ENCODE measurements at places on chromosomes 7 and 10.

- no peak for DNase-seq
Observed at GRCh38 chr10:97876402-97876801, 26.8 kb downstream of the GOLGA7B start.

- no peak for DNase-seq
Observed at GRCh38 chr10:131274133-131274880, 37.2 kb downstream of the TCERG1L start.

GRCh38 chr10:60086421-60086820, 180.1 kb upstream of the CCDC6 start:
- no peak for DNase-seq

DNA sequence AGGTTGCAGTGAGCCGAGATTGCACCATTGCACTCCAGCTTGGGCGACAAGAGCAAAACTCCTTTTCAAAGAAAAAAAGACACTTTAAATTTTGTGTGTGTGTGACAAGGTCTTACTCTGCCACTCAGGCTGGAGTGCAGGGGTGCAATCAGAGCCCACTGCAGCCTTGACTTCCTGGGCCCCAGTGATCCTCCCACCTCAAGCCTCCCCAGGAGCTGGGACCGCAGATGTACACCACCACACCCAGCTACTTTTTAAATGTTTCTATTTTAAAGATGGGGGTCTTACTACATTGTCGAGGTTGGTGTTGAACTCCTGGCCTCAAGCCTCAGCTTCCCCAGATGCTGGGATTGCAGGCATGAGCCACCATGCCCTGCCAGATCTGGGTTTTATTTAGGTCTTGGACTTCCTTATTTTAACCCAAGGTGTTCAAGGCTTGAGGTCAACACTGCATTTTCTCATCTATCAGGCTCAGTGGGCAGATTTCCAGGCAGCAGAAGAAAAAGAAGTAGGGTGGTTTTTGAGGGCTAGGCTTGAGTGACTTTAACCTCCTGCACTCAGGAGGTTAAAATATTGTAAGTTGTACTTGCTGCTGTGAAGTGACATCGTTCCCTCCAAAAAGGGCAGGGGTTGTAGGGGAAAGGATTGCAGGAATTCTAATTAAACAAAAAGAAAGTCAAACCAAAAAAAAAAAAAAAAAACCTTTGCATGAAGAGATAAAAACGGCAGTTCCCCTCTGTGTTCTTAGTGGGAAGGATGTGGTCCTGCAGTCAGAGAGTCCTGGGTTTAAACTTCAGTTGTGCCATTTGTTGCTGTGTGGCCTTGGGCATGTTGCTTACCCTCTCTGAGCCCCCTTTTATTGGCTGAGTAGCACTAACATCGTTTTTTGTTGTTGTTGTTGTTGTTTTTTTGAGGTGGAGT, 71.5 kb downstream of the CARD11 start:
- no peak for DNase-seq

GRCh38 chr7:47298636-47299035, 283.3 kb downstream of the TNS3 start:
- no peak for DNase-seq

- no peak for DNase-seq
Observed at GRCh38 chr7:119281181-119281846, 991.7 kb upstream of the KCND2 start.

GRCh38 chr10:60980997-60981396, 37.0 kb upstream of the RHOBTB1 start:
- no peak for DNase-seq

DNA sequence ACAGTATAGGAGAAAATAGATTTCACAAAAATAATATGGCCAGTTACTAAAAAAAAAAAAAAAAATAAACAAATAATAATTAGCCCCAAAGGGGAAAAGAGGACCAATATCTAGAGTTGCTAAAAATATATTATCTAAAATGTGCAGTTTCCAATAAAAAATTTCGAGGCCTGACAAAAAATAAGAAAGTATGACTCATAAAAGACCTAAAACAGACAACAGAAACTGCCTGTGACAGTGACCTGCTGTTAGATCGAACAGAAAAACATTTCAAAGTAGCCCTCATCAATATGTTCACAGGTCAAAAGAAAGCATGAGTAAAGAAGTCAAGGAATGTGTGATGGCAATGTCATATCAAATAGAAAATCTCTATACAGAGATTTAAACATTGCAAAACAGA, 11.8 kb upstream of the TSPAN12 start:
- DNase-seq: no peak

GRCh38 chr10:122882766-122883165, 3.4 kb upstream of the FAM24B start:
- no peak for DNase-seq

GRCh38 chr7:18828994-18829857, 288.2 kb downstream of the TWIST1 start:
- DNase-seq: peak; percentile 85

GRCh38 chr10:1160561-1161314, 104.6 kb downstream of the WDR37 start:
- DNase-seq: no peak

GRCh38 chr7:111012149-111012548, 78.8 kb upstream of the LRRN3 start:
- DNase-seq: no peak

GRCh38 chr7:50962962-50963374, 180.3 kb upstream of the GRB10 start:
- no peak for DNase-seq

DNA sequence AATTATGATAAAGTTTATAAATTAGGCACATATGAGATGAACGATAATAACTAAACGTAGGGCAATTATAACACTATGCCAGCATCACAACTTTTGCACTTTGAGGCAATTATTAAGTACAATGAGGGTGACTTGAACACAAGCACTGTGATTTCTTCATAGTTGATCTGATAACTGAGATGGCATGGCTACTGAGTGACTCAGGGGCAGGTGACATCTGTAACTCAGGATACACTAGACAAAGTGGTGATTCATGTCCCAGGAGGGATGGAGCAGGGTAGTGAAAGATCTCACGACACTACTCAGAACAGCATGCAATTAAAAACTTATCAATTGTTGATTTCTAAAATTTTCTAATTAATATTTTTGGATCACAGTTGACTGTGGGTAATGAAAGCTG, 98.3 kb upstream of the ARHGAP21 start:
- no peak for DNase-seq

GRCh38 chr10:71513936-71514335, 117.2 kb downstream of the CDH23 start:
- DNase-seq: no peak

GRCh38 chr10:6576326-6576725, 3.8 kb downstream of the PRKCQ start:
- DNase-seq: no peak

DNA sequence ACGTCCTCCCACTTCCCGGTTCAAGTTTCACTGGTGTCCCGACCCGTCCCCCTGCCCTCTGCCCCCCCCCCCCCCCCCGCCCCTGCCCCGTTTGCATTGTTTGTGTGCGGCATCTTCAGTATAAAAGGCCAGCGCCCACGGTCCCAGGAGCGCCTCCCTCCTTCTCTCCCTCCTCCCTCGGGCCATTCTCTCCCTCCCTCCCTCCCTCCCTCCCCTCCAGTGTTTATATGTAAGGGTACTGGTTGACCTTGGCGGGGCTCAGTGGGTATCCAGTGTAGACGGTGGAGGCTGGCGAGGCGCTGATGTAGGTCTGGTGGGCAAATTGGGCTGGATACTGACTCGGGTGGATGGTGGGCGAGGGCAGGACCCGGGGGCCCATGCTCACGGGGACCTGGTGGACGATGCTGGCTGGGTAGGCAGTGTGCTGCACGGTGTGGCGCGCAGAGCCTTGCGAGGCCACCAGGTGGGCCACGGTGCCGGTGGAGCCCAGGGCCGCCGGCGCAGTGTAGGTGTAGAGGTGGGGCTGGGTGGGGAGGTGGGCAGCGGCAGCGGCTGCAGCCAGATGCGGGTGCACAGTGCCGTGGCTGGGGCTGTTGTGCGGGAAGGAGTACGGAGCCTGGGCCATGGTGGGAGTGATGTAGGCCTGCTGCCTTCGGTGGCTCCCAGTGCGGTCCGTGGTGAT, 49.4 kb downstream of the CLEC2L start:
- no peak for DNase-seq

DNA sequence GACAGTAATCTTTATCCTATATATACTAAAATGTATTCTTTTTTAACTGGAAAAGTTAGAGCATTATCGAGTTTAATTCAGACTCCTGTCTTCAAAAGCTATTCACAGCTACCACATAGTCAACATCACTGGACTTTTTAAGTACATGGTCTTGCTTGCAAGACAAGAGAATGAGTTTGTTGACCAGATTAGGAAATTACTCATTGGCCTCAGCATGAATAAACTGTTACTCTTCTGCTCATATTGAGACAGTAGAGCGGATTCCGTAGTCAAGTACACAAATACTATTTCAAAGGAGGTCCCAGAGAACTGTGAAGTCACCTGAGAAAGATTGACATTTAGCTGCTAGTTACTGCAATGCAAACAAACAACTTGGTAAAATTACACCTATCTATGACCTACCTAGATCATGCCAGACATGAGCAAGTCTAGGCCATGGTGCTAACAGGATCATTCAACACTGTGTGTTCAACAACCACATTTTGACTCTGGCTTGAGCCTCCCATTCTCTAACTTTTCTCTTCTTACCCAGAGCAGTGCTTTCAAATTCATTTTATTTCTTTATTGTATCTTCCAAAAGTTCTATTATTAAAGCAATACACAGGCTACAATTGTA, 280.9 kb downstream of the NEBL start:
- DNase-seq: no peak

DNA sequence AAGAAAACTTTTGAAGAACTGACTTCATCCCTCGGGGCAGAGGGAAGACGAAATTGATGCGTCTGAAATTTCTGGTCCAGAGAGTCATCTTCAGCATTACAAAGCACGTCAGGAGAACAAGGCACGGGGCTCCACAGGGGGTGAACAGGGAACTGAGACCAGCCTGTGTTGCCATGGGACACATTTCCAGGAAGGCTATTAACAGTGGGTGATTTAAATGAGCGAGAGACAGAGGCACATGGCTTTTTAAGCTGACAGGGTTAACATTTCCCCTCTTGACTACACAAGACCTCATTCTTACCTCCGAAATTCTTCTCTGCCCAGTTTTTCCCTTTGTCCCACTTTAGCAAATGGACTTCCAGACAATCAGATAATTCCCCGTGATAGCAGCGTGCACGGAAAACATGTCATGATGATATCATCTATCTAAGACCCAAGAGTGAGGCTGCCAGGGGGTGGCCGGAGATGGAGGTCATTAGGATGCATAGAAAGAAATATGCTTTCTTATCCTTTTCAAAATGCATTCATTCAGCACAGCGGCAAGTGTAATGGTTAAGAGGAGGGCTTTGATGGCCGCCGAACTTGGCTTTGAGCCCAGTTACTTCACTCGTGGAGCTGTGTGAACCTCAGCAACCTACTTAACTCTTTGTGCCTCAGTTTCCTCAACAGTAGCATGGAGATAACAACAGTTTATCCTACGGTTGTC, 248.0 kb downstream of the PRPF18 start:
- no peak for DNase-seq

- DNase-seq: no peak
Observed at GRCh38 chr10:24590697-24591457, 132.8 kb downstream of the ARHGAP21 start.

- DNase-seq: peak; percentile 86
Observed at GRCh38 chr10:75613685-75614504, 182.5 kb downstream of the LRMDA start.

DNA sequence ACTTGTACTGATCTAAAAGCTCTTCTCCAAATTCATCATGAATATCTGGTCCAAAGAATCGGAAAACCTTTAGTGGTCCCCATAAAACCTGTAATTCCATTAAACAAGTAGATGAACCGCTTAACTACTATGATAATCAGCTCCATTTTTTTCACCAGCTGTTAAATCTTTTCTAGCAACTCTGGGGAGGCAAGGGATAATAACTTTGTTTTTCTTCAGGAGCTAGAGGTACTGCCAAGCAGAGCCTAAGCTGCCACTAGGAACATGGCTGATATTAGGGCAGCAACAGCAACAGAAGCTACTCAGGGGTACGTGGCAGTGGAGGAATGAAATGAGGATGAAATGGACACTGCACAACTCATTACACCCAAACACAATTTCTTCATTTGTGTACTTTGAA, 138.0 kb downstream of the SRPK2 start:
- no peak for DNase-seq

DNA sequence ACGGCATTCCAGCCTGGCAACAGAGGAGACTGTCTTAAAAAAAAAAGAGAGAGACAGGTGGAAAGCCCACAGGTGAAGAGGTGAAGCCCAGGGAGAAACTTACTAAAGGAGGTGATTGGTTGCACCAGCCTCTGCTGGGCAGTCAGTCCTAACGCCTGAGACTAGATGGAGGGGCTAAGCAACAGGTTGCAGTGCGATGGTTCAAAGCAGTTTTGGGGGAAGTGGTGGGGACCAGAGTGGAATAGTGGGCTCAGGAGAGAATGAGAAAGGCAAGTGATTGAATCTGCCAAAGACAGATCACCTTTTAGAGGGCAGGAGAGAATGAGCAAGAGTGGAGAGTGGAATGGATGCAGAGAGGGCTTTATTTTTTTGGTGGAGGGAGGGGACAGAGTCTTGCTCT, 100.0 kb upstream of the KCTD7 start:
- no peak for DNase-seq

- DNase-seq: no peak
Observed at GRCh38 chr10:53403688-53404087, 631.1 kb upstream of the MBL2 start.

DNA sequence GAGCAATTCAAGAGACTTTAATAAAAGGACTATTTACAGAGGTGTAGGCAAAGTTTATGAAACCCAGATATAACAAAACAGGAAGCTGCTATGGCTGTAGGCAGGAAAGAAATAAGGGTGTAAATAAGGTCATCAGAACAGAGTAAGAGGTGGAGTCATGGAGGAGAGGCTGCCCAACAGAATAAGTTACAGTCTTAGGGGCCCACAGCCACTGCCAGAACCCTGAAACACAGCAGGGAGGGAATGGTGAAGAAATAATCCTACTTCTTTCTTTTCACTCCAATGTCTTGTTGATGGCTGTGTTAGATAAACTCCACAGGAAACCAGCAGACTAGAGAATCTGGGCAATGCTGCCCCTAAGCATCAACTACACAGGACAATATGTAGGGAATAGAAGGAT, 155.8 kb upstream of the TAC1 start:
- no peak for DNase-seq

DNA sequence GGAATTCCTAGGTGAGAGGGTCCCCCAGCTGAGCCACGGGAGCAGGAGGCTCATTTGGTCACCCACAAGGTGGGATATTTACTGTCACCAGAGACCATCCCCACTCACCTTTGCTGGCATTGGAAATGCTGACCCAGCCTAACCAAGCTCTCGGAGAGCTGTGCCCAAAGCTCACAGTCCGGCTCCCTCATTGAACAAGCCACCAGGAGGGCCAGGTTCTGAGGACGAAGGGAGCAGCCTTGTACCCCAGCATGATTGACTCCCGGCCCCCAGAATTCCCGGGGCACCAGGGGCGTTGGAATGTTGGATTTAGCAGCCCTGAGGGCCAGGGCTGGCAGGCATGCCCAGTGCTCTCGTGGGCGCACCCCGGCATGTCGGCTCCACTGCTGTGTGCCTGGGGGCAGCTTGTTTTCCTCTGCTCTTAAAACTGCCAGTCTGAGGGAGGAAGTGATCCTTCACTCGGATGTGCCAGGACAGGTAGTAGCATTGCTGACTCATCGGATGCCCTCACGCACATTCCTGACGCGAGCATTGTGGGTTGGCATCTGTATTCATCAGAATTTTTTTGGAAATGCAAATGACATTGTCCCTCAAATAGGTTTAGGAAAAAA, 23.3 kb downstream of the CLIP2 start:
- DNase-seq: no peak

Data from skin of body (tissue), 3 donors.